Tibial nerve (tissue), 4 donors: ENCODE measurements at places on chromosomes 11 and 22. TPM values are rescaled to one million over a fixed set of nuclear protein-coding genes. Genes with fewer than 3 reads are reported as not detected.
A peak's percentile ranks its signal among the peaks of the same experiment; 100 is the strongest.

Gene KDM4E
- not detected for total RNA-seq

Gene RIC3
- total RNA-seq = 14.9 TPM

Gene RAB3IL1
- 79.2 TPM for total RNA-seq

DNA sequence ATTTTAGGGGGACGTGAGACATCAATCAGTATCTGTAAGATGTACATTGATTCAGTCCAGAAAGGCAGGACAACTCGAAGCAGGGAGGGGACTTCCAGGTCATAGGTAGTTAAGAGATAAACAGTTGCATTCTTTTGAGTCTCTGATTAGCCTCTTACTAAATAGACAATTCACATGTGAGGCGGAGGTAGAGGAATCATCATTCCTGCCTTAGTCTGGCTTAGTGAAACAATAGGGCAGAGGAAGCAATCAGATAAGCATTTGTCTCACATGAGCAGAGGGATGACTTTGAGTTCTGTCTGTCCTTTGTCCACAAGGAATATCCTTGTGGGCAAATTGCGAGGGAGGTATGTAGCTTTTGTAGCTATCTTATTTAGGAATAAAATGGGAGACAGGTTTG lies 248.3 kb downstream of the DDX10 start:
- DNase-seq = no peak
- H3K27ac ChIP-seq = no peak overlapping the region
- no peaks in the 10 kb centered on the region for H3K27me3 ChIP-seq
- H3K4me3 ChIP-seq = no peak overlapping the region
- no peaks in the 10 kb centered on the region for H3K36me3 ChIP-seq

DNA sequence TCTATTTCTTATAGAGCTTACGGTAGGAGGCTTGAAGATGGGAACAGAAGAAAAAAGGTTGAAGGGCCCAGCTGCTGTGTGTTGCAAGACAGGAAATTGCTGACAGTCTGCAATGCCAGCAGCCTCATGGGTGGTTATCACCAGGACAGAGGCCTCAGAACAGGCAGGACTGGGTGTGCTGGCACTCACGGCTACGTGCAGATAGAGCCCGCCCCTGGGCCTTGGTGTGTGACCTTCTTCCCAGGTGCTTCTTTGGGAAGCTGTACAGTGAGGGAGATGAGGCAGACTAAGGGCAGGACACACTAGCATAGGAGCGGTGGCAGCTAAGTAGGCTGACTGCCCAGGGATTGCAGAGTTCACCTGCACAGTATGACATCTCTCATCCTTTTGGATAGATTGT lies 12.6 kb downstream of the PRAME start:
- no peaks in the 10 kb centered on the region for H3K27me3 ChIP-seq
- no peaks in the 10 kb centered on the region for H3K36me3 ChIP-seq
- H3K4me1 ChIP-seq = no peaks in the 10 kb centered on the region
- no peak for DNase-seq

DNA sequence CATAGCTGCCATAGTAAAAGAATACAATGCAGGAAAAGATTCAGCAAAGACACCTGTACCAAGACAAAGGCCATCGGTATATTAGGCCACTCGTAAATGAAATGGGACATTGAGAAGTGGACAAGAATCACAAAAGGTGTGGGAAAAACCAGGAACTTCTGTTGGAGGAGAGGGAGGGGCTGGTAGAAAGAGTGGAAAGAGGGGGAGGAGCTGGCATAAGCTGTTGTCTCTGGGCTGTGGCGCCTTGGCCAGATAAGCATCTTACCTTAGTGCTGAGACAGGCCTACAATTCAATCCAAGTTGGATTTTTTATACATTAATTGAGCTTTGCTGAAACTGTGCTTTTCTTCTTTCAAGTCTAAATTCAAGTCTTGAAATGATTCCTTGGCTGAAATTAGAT lies 37.1 kb downstream of the ZNF202 start:
- H3K27me3 ChIP-seq = no peaks in the 10 kb centered on the region
- no peak for DNase-seq
- no peak overlapping the region for H3K4me3 ChIP-seq
- no peaks in the 10 kb centered on the region for H3K36me3 ChIP-seq
- no peaks in the 10 kb centered on the region for H3K4me1 ChIP-seq

DNA sequence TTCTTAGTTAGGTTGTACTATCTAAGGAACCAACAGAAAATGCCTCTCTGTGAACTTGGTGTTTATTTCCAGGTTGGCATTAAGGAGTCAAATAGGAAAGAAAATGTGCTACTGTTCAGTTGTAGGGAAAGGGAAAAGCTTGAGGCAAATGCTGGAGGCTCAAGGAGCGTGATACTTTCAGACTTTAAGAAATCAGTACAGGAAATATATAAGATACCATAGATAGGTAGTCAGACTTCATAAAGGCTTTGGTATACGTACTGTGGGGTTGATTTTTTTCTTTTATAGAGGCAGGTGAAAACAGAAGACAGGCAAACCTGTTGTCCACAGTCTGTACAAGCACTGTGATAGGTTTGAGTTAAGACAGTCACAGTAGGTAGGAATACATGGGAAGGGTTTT lies 30.8 kb downstream of the EP300 start:
- H3K27ac ChIP-seq = no peak overlapping the region
- no peak for DNase-seq
- no peaks in the 10 kb centered on the region for H3K4me1 ChIP-seq
- H3K27me3 ChIP-seq = no peaks in the 10 kb centered on the region
- no peak overlapping the region for H3K4me3 ChIP-seq

DNA sequence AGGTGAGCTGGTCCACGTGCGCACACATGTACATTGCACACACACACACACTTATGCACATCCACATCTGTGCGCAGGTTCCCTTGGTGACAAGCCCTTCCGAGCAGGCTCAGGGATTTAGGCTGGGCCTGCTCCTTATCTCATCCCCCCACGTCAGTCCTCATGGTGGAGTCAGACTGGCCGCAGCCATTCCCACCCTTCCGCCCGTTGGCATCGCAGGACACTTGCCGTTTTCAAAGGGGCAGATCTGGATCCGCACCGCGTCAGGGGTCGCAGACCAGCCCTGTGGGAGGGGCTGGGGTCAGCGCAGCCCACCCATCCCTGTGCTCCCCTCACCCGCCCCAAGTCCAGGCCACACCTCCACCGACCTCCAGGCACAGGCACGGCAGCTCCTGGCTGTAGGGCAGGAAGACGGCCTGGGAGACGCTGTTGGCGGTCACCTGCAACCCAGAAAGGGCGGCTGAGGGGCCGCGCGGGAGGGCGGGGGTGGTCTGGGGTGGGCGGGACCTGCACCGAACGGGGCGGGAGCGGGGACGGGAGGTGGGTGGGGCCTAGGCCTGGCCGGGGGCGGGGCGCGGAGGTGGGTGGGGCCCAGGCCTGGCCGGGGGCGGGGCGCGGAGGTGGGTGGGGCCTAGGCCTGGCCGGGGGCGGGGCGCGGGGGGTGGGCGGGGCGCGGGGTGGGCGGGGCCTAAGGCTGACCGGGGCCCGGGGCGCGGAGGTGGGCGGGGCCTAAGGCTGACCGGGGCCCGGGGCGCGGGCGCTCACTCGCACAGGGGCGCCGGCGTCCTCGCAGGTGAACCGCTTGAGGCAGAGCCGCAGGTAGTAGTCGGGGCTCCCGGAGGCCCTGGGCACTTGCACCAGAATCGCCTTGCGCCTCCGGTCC lies 13.3 kb downstream of the IL17REL start:
- no peaks in the 10 kb centered on the region for H3K36me3 ChIP-seq
- H3K27me3 ChIP-seq = peaks cover 37% of the 10 kb centered on the region
- no peaks in the 10 kb centered on the region for H3K4me1 ChIP-seq
- no peak overlapping the region for H3K4me3 ChIP-seq
- DNase-seq = no peak

DNA sequence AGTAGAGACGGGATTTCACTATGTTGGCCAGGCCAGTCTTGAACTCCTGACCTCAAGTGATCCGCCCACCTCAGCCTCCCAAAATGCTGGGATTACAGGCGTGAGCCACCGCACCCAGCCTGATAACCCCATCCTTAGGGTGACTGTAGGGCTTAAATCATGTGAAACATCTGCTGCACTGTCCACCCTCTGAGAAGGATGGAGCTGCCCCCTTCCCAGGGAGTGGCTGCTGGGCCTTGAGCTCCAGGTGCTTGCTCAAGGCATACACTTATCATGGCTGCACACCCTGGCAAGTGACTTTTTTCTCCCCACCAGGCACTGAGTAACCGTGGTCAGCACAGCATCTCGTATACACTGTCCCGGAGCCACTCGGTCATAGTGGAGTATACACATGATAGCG lies 5.3 kb downstream of the PELI3 start:
- no peak overlapping the region for H3K27ac ChIP-seq
- no peak for DNase-seq

DNA sequence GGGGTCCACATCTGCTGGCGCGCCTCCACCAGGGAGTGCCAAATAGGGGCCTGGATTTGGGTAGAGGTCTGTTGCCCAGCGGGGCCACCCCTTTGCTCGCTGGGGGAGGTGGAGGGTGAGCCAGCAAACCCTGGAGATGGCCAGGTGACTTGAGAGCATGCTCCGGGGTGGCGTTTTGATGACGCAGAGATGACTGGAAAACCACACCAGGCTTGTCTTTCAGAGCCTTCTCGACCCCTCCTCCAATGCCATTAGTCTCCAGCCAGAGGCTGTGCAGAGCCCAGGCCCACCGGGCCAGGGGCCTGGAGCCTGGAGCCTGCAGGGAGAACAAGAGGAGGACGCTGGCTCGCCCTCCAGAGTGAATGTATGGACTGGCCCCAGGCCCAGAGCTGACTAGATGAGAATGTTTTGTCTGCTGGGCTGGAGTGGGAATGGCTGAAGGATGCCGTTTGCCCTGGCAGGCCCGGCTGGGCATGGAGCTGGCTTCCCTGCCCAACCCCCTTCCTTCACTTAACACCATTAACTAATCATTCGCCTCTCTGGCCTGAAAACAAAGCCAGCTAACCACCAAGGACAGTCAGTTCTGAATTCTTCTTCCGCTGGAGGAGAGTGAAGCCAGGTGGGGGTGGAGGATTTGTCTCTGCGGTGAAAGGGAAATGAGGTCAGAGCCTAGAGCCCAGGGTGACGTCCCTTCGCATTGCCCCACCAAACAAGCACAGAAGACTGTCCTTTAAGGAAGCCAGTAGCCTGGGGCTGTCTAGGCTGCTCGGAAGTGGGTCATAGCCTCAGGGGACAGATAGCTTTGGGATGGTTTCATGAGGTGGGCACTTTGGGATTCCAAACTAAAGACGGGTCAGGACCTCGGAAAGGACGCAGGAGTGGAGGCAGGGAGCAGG lies 1.6 kb upstream of the MCAM start:
- H3K4me1 ChIP-seq = no peaks in the 10 kb centered on the region
- no peaks in the 10 kb centered on the region for H3K36me3 ChIP-seq
- no peaks in the 10 kb centered on the region for H3K27me3 ChIP-seq
- peak overlapping the region; percentile 89 for H3K27ac ChIP-seq

DNA sequence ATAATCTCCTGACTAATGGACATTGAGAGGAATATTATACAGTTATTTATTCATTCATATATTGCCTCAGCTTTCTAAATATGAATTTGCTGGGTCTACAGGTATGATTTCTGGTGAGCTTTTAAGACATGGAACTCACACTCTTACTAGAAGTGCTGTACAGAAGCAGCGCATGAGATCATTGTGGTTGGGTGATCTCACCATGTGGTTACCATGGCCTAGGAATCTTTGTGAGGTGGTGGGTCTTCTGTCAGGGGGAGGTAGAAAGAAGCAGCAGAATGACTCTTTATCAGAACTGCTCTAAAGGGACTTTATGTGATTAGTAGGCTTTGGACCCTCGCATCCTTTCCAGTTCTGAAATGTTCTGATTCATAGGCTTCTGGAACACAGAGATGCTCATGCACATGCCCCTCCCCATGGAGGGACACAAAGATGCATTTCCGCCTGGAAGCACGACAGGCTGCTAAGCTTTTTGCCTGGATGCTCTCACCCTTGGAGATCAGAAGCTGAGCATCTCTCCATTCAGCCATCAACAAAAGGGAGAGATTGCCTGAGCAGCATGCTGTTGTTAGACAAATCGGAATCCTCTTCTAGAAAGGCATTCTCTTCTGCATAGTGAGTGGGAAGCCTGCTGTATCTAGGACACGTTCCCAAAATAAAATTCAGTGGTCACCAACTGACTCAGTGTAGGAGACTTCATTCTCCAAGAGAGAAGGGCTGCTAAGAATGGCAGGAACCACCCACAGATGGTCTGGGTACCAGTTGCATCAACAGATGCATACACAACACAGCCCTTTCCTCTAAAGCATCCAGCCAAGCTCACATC lies 51.3 kb downstream of the KIRREL3 start:
- H3K36me3 ChIP-seq = no peaks in the 10 kb centered on the region
- no peak overlapping the region for H3K27ac ChIP-seq

DNA sequence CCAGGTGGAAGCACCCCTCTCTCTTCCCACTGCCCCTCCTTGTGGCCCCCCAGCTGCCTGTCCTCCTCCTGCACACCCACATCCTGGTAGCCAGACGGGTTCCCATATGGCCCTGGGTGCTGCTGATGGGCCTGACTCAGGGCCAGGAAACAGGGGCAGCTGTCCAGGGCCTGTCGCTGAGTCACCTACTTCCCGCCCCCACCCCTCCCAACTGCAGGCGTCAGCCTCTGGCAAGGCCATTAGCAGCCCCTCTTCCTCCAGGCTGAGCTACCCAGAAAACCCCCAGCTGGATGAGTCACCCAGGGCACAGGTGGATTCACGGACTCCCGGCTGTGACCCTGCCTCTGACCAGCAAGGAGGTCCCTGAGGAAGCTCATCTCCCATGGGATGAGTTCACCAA lies 6.9 kb upstream of the GAL start:
- no peaks in the 10 kb centered on the region for H3K36me3 ChIP-seq
- no peak overlapping the region for H3K4me3 ChIP-seq
- no peak for DNase-seq
- H3K27ac ChIP-seq = no peak overlapping the region

- no peaks in the 10 kb centered on the region for H3K4me1 ChIP-seq
- no peak for DNase-seq
- no peak overlapping the region for H3K4me3 ChIP-seq
- H3K36me3 ChIP-seq = no peaks in the 10 kb centered on the region
- H3K27ac ChIP-seq = no peak overlapping the region
- H3K27me3 ChIP-seq = no peaks in the 10 kb centered on the region
Observed at GRCh38 chr11:116607027-116607426, 165.8 kb downstream of the BUD13 start.

DNA sequence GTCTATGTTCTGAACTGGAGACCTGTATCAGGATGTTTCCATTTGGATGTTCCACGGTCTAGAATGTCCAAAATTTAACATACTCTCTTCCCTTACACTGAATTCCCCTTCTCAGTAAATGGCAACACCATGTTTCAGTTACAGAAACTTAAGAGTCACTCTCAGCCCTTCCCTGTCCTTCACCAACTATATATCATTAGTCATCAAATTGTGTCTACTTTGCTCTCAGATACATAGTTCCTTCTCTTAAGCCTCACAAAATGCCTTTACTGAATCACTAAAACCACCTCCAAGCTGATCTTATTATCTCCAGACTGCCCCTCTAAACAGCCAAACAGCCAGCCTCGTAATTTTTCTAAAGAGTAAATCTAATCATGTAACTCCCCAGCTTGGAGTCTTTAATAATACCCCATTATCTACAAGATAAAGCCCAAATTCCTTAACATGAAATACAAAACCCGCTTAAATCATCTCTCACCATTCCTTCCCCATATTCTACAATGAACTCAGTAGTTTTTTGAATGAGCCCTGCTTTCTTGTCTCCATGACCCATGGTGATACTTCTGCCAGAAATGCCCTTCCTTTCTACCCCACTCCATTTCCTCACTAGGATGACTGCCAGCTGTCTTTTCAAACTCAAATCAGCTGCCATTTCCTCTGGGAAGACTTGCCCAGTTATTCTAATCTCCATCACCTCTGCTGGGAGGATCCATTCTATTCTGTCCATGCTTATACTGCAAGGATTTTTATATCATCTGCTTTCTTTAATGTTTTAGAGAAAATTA lies 102.7 kb upstream of the ARHGAP42 start:
- H3K27ac ChIP-seq = no peak overlapping the region
- H3K4me1 ChIP-seq = no peaks in the 10 kb centered on the region
- no peaks in the 10 kb centered on the region for H3K27me3 ChIP-seq
- DNase-seq = no peak
- no peaks in the 10 kb centered on the region for H3K36me3 ChIP-seq
- H3K4me3 ChIP-seq = no peak overlapping the region
